COR-L47 (cell line): ENCODE measurements at places on chromosomes 2 and 18.

DNA sequence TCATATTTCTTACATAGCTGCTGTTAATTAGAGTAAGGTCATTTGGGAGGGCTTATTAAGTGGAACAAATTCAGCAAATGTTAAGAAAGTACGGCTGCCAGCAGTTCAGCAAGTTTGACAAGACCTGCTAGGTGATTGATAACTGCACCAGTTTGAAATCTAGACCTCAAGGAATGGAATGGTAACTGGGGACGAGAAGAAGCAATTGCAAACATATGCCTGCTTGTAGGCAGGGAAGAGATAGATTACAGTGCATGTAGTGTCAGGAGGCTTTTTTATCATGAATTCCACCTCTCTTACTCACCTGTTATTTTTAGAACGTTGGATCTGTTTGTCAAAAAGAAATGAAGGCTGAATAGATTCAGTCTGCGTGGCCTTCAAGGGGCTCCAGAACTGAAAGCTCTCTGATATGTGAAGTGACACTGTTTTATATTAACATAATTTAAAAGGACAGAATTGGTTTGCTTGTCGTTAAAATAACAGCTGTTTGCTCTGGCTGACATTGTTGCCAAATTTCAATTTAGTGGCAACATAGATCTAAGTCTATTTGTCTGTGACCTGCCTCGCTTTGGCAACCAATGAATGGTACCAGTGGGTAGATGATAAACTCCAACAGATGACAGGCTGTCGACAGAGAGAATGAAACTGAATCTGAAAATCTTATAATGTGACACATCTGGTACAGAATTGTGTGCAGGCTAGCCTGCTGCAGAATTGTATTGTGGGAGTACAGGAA is 199.3 kb downstream of the ZNF407 start:
- peak; percentile 37 for DNase-seq

GRCh38 chr18:34809451-34810072 is 99.5 kb downstream of the DTNA start:
- peak; percentile 59 for DNase-seq

- no peak for DNase-seq
These were observed 112.4 kb downstream of the CDK15 start for GRCh38 chr2:201918616-201919307.

GRCh38 chr2:155904720-155905119 is 427.8 kb downstream of the NR4A2 start:
- no peak for DNase-seq

DNA sequence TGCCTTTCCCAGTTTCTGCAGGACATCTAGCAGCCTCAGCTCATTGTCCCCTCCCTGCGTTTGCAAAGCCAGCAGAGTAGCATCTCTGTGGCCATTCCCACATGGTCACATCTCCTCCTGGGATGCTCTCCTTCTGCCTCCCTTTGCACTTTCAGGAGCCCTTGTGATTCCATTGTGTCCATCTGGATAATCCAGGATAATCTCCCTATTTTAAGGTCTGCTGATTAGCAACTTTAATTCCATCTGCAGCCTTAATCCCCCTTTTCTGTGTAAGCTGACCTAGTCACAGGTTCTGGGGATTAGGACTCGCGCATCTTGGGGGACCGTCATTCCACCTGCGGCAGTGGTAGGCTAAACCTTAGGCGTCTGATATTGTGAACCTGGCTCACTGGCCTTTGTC is 70.7 kb downstream of the NEDD4L start:
- DNase-seq: no peak

DNA sequence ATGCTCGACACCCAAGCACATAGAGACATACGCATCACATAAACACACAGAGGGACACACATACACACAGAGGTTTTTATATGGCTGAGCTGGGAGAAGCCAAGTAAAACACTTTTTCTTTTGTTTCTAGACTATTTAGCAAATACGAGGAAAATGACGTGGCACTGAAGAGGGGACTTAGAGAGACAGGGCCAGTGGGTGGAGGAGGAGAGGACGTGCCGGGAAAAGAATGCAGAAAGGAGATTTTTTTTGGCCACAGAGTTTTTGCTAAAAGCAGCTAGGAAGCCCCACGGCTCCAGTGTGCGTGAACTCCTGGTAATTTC is 168.5 kb upstream of the KLF7 start:
- DNase-seq: no peak

DNA sequence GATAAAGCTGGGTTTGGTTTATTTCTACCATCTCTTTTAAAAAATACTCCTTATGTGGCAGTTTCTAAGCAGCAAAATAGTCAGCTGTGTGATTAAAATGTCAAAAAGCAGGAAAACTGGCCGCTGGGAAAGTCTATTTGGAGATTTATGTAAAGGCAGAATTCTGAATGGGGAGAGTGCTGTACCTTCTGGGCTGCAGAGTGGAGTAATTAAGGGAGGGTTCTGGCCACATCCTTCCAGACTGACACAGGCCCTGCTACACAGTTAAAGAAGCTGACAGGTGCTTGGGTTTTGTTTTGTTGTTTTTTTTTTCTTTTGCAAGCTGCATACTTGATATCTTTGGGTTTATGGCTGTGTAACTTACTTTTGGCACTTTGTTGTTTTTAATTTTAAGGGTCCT is 157.2 kb downstream of the WDSUB1 start:
- DNase-seq: no peak

GRCh38 chr2:56185582-56186046 is 1.8 kb downstream of the CCDC85A start:
- no peak for DNase-seq

DNA sequence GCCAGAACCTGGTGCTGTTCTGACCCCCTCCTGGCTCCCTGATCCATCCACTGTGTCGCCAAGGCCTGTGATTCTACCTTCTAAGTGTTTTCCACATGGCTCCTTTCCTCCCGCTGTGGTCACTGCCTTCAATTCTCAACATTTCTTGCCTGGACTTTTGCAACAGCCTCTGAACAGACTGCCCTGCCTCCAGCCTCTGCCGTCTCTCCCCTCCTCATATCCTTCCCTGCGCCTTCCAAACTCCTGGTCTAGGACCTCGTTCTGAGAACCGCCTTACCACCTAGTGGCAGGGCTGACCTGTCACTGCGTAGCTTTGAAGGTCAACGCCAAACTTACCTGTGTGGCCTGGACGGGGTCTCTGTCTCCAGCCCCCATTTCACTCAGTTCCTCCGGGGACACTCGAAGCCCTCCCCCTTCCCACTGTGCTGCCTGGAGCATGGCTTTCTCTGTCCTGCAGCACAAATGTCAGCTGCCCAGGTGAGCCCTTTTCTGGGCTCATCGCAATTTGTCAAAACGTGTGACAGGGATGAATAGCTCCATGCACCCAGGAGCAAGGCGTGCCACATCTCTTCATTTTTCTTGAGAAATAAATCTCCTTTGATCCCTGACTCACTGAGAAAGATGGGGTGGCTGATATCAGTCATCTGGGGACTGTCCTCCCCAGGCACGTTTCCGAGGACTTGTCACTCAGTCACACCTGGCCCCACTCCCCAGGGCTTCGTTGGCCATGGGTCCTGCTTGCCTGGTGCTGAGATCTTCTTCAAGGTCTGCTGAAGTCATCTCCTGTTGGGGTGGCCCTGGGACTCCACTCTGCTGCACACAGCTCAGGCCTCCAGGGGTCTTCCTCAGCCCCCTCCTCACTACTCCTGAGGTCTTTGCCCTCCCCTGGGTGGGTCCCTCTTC is 46.7 kb downstream of the LDLRAD4 start:
- no peak for DNase-seq

DNA sequence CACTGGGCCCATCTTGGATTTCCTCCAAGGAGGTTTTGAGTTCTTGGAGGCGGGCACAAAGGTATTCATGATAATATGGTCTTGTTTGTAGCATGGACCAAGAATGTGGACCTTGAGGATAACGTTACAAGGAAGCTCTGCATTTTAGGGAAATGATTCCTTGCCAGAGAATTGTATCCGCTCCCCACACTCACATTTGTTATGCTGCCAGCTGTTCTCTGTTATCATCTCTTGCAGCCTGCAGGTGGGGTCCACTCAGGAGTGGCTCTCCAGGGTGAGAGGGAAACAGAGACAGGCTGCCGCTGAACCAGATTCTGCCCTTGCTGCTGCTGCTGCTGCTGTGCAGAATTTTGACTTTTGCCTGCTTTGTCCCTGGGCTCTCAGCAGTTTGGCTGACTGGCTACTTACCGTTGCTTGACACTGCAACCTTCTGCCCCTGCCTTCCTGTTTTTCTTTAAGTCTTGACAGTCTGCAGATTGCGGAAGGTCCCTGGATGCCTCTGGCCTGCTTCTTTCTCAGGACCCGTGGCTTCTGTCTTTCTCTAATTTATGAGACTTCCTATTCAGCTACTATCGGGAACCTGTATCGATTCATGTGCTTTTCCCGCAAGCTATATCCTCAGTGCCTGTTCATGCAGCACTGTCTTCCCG is 122.3 kb upstream of the DOCK10 start:
- no peak for DNase-seq

DNA sequence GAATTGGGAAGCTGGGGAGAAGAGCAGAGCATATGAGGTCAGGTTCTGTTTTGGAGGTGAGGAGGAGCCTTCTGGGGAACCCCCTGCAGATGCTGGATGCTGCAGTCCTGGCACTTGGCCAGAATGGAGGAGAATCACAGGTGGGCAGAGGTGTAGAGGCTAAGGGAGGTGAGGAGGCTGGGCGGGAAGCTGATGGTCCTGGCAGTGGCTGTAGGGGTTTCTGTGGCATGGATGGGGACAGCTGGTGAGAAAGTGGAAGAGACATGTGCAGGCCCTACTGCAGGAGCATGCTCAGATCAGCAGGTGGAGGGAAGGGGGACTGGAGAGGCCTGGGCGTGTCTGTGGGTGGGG is 101.3 kb downstream of the DYSF start:
- DNase-seq: no peak

GRCh38 chr2:26179446-26179913 is 6.6 kb downstream of the GAREM2 start:
- DNase-seq: no peak

DNA sequence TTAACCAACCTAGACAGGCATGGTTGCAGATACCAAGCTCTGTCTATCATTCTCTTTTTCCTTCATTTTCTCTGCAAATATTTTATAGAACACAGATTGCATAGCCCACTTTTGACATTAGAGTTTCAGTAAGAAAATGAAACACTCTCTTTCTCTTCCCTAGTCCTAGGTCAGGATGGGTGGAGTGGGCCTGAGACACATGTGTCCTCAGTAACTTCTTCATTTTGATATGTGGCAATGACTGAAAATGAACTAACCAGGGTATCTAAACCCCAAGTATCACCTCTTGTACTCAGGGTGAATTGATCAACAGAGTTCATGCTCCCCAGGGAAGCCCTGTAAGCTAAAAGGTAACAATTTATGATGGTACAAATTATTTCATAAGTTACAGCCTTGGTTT is 37.0 kb upstream of the KYNU start:
- no peak for DNase-seq

DNA sequence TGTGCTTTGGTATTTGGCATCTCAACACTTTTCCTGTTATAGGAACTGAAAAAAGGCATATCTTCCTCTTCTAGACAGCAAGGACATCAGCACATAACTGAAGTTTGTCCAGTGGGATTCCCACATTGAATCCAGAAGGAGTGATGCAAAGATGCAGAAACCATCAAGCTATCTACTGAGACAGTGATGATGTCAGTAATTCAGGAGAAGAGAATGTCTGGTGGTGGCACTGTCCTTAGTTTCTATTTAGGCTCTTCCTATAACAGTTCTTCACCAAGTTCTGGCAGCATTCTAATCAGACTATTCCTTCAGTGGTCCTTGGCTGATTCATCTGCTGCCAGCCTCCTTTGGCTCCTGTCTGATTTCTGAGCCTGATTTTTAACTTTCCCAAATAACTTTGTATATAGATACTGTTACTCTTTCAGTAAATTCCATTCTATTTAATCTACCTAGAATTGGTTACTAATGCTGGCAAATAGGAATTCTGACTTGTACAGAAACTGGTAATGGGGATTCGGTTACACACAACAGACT is 56.6 kb upstream of the AGPS start:
- DNase-seq: no peak

DNA sequence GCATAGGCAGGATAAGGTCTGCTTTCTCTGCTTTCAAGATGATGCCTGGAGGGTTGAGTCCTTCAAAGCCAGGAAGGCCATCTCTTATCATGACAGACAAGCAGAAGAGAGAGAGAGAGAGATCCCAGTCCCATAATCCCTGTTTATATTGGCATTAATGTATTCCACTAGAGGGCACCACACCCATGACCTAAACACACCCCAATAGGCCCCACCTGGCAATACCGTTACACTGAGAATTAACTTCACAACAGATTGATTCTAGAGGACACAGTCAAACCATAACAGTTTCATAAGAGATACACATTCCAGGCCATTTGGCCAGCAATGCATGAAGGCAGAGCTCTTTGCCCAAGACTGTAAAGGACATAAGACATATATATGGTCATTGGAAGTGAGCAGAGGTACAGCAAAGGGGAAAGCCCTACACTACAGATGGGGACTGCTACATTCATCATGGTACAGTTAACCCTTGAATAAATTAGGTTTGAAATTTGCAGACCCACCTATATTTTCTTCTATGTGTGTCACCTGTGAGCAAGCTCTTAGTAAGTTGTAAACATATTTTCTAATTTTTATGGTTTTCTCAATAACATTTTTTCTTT is 1516.1 kb downstream of the RPIA start:
- DNase-seq: no peak

- DNase-seq: no peak
These were observed 338.1 kb downstream of the CTNNA2 start for GRCh38 chr2:79850912-79851311.

GRCh38 chr2:9118383-9118960 is 88.1 kb upstream of the ASAP2 start:
- no peak for DNase-seq

DNA sequence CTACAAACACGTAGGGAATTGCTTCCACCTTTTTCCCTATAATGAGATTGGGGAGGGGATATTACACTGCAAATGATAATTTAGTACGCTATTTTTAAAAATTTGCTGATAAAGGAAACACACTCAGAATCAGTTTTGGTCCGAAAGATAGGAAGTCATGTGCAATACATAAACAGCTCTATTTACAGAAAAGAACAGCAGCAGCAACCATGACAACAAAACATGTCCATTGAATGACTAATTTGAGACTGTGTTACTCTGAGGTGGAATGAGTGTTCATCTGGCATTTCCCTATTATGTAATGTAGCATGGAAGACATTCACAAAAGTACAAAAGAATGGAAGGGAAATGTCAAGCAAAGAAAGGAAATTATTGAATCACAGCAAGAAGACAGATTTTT is 337.2 kb downstream of the NBAS start:
- DNase-seq: no peak

DNA sequence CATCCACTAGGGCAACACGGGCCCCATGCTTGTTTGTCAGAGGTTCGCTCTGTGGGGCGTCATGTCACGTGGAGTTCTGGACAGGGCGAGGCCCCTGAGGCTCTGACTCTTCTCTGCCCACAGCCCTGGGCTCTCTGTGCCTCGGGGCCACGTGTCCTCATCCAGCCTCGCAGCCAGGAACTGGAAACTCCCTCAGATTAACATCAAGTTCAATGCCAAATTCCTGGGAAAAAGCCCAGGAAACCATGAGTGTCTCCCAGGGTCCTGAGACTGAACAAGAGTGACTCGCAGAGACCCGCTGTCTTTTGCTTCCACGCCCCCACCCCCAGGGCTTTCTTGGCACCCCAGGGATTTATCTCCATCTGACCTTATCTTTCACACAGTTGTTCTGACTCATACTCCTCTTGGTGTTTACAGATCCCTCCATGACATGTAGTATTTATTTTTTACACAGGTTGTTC is 174.0 kb upstream of the PIEZO2 start:
- no peak for DNase-seq

GRCh38 chr2:24872344-24873115 is 47.5 kb downstream of the ADCY3 start:
- DNase-seq: no peak

GRCh38 chr18:76493213-76494161 is 1.6 kb downstream of the ZNF516 start:
- DNase-seq: peak; percentile 42

- no peak for DNase-seq
These were observed 114.4 kb upstream of the PDE1A start for GRCh38 chr2:182541268-182541667.
